ENCODE measurements at places on chromosomes 1 and 21. TPM values are rescaled to one million over a fixed set of nuclear protein-coding genes. Genes with fewer than 3 reads are reported as not detected.

The CSMD2 gene
- 37.5 TPM for total RNA-seq

DNA sequence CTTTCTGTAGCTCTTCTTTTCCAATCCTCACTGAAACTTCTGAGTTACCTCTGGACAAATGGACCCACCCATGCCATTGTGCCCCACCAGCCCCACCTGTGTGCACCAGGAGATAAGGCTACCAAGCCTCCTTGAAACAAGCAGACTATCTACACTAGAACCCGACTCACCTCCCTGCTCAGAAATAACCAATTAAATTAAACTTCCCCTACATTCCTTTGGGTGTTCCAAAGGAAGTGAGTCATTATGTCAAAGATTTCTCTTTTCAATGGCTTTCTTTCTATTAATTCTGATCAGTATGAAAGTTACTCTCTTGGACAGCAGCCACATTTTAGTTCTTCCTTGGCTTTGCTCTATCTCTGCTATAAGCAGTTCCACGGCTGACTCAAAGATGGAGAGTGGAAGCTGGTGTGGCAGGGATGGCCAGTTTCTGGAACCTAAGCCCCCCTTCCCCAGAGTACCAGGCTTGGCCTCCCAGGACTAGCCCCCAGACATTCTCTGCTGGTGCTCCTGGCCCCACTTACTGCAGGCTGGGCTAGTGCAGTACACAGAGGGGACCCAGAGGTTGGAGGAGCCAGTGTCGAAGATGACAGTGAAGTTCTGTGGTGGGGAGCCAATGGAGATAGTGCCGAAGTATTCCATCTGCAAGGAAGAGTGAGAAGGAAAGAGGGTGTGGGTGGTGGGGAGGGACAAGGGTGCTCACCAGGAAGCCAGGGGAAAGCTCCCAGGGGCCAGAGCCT, 1.9 kb downstream of the CTSE start:
- DNase-seq, result no peak

- DNase-seq, result peak; percentile 34
Measured at GRCh38 chr1:21939650-21940374, 2.7 kb upstream of the HSPG2 start.

The LRRC38 gene
- 2.4 TPM for total RNA-seq

The FMN2 gene
- total RNA-seq, result 40.3 TPM

- no peak for DNase-seq
Measured at GRCh38 chr1:17944646-17945045, 163.0 kb upstream of the IGSF21 start.

DNA sequence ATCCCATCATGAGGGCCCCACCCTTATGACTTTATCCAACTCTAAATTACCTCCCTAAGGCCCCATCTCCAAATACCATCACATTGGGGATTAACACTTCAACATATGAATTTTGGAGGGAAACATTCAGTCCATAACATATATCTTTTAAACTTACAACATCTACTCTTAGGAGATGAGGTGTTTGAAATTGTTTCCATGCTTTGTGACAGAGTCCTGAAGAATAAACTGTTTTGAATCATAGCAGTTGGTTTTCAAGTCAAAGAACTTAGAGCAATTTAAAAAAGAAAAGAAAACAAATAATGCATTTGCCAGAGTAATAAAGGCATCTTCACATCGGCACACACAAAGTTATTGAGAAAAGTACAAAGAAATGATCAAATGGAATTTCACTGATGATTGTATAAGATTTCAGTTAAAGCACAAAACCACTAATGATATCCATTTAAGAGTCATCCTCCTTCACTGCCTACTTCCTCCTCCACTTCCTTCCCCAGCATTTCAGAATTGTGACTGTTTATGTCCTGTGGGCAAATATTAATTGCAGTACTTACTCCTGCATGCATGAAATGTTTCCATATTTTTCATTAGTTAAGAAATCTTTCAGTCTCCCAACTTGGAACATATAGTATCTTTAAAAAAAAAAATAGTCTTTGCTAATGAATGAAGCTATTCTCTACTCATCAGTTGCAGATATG, 202.0 kb downstream of the LRRC40 start:
- no peak for DNase-seq

DNA sequence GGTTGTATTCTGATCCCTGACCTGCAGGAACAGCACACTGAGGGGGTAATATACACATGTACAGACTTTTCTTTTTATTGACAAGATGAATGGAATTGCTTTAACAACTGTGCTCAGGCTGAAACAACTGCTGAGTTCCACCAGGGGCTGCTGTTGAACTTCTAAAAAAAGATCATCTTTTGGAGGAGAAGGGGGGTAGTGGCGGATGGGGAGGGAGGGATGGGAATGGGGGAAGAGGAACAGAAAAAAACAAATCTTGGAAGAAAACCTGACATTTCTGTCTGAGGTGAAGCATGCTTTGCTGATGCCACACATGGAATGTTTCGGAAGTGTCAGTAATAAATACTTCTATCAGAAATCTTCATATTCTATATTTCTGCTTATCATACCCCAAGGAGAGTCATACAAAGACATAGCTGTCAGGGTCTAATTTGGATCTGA, 75.0 kb downstream of the RWDD3 start:
- peak; percentile 1 for DNase-seq

DNA sequence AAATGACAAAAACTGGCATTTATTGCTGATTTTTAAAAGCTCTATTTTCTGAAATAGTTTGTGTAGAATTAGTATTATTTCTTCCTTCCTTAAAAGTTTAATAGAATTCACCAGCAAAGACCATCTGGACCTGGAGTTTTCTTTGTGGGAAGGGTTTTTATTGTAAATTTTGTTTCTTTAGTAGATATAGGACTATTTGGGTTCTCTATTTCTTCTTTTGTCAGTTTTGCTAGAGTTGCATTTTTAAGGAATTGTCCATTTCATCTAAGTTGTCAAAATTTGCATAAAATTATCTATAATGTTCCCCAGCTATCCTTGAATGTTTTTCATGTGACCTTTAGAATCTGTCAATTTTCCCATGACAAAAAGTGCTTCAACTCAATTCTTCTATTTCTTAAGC, 28.8 kb upstream of the LRP8 start:
- no peak for DNase-seq

- DNase-seq, result no peak
Measured at GRCh38 chr1:89929467-89930063, 65.3 kb upstream of the ZNF326 start.

GRCh38 chr1:44847845-44848244, 4.8 kb upstream of the PTCH2 start:
- DNase-seq, result no peak

DNA sequence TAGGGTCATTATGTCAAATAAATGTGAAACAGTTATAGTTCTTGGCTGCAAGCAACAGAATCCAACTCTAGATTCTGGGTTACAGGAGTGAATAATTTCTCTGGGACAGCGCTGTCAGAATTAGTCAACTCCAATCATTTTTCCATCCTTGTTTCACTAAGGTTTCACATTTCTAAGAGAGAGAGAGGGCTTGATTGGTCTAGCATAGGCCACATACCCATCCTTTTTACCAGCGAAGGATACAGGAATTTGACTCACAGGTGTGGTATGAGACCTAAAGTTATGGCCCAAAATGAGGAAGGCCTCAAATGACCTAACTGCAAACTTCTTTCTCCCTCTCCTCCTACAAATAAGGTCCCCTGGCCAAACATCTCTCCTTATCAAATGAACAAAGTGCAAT, 25.5 kb upstream of the RGS8 start:
- no peak for DNase-seq

The COL24A1 gene
- 15.2 TPM for total RNA-seq

The ELOA gene
- 18.5 TPM for total RNA-seq

The RYR2 gene
- total RNA-seq, result 19.4 TPM

The FAM110D gene
- total RNA-seq, result 0.64 TPM

The LAMC2 gene
- total RNA-seq, result 2.4 TPM

DNA sequence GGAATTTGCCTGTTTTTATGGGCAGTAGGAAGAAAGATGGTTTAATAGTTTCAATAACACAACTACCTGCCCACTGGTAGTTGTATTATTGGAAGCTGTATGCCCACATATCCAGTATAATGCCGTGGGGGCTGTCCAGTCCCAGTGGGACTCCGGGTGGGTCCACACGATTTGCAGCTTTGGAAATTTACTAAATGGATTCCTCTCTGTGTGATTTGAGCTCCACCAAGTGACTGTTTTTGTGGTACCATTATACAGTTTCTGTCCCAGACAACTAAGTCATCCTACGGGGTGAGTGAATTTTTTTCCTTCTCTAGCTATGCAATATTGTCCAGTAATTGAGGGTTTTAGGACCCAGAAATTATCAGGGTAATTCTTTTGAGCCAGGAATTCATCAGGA, 86.8 kb downstream of the PLA2G4A start:
- no peak for DNase-seq

DNA sequence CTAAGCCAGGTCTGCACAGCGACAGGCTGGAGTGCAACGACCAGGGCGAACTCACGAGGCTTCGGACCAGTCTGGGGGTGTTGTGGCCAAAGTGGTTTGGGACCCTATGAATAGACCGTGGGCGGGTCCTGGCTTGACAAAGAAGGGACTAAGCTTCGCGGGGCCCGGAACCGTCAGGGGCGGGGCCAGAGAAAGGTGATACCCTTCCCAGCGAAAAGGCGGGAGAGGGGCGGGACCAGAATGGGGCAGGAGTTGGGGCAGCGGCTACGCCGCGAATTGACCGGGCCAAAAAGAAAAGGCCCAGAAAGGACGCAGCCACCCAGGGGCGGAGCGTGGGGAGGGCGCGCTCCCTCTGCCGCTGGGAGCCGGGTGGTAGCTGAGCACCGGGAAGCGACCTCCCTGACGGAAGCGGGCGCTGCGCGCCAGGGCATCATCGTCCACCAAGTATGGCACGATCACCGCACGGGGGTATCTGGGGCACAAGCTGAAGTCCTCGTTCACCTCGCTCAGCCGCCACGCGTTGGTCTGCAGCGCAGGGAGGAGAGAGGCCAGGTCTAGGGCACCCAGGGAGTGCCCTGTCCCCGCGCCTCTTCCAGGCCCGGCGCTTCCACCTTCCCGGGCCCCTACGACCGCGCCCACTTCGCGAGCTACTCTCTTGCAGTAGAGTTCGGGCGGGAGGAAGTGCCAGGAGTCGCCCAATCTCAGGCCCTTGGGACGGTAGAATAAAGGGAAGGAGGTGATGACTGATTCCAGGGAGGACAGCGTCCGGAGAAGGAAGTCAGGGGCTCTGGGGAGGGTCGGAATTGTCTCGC, 6.7 kb upstream of the FAM167B start:
- DNase-seq, result peak; percentile 31

GRCh38 chr21:36945496-36946138, 20.9 kb downstream of the HLCS start:
- no peak for DNase-seq

DNA sequence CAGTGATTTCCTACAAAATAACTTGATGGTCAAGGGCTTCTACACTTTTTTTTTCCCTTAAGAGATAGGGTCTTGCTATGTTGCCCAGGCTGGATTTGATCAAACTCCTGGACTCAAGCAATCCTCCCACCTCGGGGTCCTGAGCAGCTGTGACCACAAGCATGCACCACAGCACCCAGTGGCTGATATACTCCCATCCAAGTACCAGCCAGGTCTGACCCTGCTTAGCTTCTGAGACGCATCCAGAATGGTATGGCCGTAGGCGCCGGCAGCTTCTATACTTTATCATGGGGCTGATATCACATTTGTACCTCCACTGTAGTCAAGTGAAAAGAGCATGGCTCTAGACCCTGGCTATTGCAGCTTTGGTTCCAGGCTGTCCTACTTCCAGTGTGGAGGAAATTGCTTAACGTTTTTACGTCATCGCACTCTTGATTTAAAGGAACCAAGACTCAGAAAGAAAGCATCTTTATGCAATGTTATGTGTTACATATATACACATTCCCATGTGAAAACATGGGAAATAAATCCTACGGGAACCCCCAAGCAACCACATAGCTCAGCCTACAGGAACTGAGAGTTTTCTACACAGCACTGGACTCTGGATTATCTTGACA, 39.5 kb downstream of the PDPN start:
- DNase-seq, result no peak

DNA sequence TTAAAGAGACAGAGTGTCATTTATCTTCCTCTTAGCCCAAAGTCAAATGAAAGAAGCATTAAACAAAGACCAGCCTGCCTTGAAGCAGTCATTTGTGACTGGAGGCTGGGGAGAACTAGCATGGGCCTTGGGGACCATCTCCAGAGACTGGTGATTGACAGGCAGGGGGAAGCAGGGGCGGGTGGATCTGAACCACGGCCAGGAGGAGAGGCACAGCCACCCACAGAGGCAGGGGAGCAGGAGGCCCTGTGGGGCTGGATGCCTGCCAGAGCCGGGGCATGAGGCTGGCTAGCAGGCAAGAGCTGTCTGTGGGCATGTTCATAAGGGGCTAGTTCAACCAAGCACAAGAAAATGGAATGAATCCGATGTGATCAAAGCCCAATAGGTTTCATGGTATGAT, 73.9 kb downstream of the PLXNA2 start:
- DNase-seq, result peak; percentile 60

The OR2M3 gene
- total RNA-seq, result 0.27 TPM

DNA sequence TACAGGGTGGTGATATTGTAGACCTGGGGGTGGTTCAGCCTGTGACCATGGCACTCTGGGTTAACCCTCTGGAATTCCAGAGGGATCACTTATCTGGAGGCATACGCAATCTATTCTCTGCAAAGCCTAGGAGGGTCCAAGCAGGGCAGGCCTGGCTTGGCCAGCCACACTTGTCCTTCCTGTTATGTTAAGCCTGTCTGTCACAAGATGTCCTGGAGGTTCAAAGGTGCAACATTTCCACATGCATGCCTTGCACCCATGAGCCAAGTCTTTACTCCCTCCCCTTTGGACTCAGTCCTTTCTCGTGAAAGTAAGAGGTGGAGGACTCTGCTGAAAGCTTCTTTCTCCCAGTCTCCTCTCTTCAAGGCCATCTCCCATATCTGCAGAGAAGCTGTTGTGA, 345.1 kb downstream of the HHIPL2 start:
- DNase-seq, result no peak

- DNase-seq, result no peak
Measured at GRCh38 chr1:112056354-112056753, 66.9 kb upstream of the KCND3 start.

DNA sequence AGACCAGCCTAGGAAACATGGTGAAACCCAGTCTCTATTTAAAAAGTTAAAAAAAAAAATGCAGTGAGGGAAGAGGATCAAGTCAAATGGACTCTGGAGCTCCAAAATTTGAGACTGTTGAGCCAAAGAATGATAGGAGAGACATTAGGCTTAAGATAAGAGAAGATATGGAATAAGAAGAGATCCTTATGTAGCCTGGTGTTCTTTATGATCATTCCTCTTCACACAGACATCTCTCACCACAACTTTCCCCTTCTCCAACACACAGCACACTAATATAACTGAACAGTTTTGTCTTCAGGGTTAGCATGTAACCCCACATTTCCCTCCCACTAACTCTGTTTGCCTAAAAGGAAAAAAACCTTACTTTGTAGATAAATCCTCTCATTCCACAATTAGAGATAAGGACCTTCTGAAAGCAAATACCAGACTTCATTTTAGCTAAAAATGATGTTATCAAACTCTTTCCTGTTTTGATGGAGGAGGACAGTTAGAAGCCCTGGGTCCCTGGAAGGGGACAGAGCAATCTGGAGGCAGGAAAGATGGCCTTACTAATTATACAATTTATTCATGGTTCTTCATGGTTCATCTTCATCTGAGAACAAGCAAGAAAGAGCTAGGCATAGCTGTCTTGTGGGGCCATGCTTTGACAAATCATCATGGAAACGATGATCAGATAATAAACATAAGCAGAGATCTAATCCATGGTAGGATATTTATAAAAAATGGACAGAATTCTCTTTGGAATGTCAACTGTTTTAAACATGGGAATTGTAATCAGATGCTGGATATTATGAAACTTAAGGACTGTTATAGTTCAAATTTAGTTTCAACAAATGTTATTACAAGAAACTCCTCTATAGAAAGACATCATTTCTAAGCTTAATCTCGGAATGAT, 96.7 kb upstream of the S1PR1 start:
- DNase-seq, result no peak

The EGLN1 gene
- 54.9 TPM for total RNA-seq

GRCh38 chr1:213444224-213444623, 393.2 kb downstream of the RPS6KC1 start:
- no peak for DNase-seq
